ENCODE measurements at places on chromosomes 5 and 9.

GRCh38 chr5:94577466-94578245 is 40.7 kb downstream of the KIAA0825 start:
- DNase-seq: no peak

DNA sequence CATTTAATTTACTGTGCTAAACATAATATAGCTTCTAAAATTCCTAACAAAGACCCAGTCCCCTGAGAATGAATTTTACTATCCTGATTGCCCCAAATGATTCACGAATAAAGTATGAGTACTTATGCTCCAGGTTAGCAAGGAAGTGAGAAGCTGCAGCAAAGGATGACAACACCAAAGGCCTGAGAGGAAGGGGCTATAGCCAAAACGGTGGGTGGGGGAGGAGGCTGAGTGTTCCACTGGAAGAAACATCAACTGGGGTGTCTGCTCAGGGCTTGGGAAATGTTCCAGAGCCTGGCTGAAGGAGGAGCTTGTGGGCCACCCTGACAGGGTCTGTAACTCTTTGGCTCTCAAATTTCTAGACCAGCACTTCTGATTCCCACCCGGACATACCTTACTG is 157.3 kb downstream of the ADAMTS12 start:
- DNase-seq: no peak

DNA sequence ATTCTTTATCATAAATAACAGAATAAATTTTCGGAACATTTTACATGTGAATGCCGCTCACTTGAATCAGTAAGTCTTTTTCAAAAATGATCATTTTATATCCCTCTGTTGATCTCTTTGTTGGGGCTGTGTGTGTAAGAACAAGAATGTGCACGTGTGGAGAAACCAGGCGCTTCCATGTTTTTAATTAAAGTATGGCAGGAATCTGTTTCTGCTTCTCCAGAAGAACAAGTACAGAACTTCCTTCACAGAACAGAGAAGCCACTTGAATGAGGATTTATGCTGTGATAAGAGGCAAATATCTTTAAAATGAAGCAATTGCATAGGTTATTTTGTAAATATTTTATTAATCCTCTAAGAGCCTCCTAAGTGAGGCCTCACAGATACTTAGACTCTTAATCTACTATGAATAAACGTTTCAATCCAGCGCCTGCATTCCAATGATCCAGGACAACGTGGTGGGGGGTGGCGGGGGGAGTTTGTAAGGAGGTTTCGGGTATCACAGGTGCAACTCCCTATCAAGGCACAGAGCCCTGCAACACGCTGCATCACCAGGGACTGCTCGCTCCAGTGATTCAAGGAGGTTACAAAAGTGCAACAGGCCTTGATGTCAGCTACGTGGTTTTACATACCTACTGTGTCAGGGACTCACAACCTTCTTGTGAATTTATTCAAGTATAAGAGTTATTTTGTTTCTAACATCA is 409.2 kb downstream of the BNC2 start:
- DNase-seq: no peak

GRCh38 chr5:76836585-76836984 is 13.2 kb upstream of the S100Z start:
- no peak for DNase-seq

GRCh38 chr9:3746296-3747275 is 220.8 kb upstream of the RFX3 start:
- DNase-seq: no peak

DNA sequence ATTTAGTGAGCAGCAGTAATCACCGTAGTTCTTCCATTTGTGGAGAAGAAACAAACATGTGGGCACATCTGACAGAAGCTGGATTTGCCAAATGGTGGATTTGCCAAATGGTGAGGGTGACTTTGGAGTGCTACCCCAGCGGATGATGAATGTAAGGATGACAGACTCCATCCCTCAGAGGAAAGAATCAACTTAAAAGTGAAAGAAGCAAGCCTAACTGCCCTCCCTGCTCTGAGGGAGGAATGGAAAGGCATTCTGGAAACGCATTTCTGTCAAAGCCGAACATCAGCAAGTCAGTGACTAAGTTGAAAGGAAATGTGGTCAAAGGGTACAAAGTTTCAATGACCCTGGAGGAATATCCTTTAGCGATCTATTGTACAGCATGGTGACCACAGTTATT is 143.5 kb downstream of the GPBP1 start:
- DNase-seq: no peak

GRCh38 chr5:112641515-112642110 is 96.1 kb upstream of the APC start:
- no peak for DNase-seq

All from AG04449 (cell line).